ENCODE measurements at places on chromosomes 5 and 9.

DNA sequence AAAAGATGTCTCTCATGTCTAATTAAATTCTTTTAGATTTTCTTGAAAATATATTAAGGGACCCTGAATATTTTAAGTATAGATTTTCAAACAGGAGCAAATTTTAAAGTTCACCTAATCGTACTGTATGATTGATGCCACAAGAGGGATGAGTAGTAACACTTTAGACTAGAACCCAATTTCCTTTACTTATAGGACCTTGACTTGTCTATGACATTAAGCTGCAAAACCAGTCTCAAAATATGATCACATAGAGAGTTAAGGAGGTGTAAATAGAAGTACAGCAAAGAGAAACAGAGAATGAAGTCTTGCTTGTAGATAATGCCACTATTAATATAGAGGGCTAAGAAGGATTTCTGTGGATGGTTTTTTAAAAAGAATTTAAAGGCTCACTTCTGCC is 312.9 kb upstream of the PRR16 start:
- no peak for DNase-seq

DNA sequence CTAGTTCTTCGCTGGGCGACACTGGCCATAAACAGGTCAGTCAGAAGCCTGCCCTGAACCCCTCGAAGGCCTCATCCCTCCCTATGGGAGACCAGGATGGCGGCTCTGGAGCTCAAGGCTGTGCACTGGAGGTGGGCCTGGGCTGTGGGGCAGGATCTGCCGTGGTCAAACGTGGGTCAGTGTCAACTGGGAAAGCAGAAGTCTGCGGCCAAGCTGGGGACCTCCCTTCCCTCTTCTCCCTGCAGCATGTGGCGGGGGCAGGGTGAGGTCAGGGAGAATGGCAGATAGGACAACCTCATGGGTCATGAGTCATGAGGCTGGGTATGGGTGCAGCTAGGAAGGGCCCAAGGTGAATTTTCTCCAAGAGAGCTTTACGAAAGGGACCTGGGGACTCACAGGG is 132.9 kb downstream of the RXRA start:
- DNase-seq: no peak

- DNase-seq: peak; percentile 10
Observed at GRCh38 chr9:73067074-73067473, 84.6 kb upstream of the ANXA1 start.

GRCh38 chr5:79193643-79194042 is 42.3 kb upstream of the JMY start:
- DNase-seq: no peak

GRCh38 chr5:150553911-150554310 is 46.0 kb downstream of the NDST1 start:
- no peak for DNase-seq

DNA sequence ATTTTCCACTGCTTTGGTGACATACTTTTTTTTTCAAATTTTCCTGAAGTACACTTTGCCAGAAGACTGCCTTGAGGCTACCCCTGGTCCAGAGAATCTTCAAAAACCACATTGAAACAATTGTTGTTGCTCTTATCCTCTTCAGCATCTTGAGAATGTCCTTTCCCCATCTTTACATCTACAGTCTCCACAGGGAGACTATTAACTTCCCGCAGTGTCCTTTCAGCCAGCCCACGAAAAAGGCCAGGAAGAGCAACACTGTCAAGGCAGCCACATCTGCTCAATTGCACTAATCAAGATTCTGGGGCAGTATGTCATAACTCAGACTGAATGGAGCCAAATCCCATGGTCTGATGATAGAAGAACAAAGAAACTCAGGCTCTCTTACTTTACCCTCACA is 148.3 kb downstream of the ENC1 start:
- no peak for DNase-seq

- DNase-seq: no peak
Observed at GRCh38 chr9:135565636-135566035, 4.1 kb downstream of the PAEP start.

- no peak for DNase-seq
Observed at GRCh38 chr9:108322326-108323098, 533.3 kb downstream of the ACTL7B start.

DNA sequence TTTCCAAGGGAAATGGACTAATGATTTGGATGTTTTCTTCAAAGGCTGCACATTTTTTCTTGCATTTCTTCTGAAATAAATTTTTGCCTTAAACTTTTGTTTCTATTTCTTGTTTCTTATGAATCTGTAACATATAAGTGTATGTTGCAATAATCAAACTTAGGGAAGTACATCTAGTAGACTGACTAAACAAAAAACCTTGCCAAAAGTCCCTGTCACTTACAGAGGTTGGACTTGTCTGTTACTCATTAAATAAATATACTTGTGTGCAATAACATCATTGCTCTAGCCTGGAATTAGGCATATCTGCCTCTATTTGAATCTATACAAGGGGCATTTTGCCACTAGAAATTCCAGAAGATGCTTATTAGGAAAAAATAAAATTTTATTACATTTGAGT is 56.6 kb downstream of the C6 start:
- no peak for DNase-seq

GRCh38 chr5:111016801-111017200 is 54.7 kb upstream of the TSLP start:
- DNase-seq: no peak

GRCh38 chr5:73733219-73733618 is 107.2 kb downstream of the ARHGEF28 start:
- DNase-seq: no peak

- no peak for DNase-seq
Observed at GRCh38 chr9:86943201-86944113, 3.8 kb downstream of the GAS1 start.

- no peak for DNase-seq
Observed at GRCh38 chr5:137583129-137583528, 84.0 kb upstream of the SPOCK1 start.

- DNase-seq: peak; percentile 69
Observed at GRCh38 chr5:172782169-172783039, 11.4 kb upstream of the DUSP1 start.

- no peak for DNase-seq
Observed at GRCh38 chr9:127516835-127517607, 65.7 kb downstream of the LRSAM1 start.

DNA sequence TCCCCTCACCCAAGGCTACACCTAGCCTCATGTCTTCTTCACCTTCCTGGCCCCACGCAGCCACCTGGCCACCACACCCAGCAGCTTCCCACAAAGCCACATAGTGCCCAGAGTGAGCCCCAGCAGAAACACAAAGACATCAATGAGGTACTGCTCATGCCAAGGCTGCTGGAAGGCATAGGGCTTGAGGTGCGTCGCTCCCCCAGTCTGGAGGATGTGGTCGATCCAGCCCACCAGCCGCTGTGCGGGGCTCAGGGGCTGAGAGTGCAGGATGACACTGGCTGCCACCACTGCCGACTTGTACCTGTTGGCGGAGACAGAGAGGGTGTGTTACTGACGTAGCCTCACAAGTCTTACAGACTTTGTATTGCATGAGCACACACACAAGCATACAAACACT is 15.8 kb upstream of the CAPSL start:
- DNase-seq: no peak

GRCh38 chr5:82798676-82799075 is 278.5 kb downstream of the TMEM167A start:
- no peak for DNase-seq

GRCh38 chr5:2751592-2752021 is at the start of gene IRX2:
Gene IRX2 (minus strand): TSS chr5:2751677. CDS start chr5:2751413, 264 bp downstream.
- peak; percentile 69 for DNase-seq

GRCh38 chr5:9282211-9282610 is 263.7 kb downstream of the SEMA5A start:
- no peak for DNase-seq

DNA sequence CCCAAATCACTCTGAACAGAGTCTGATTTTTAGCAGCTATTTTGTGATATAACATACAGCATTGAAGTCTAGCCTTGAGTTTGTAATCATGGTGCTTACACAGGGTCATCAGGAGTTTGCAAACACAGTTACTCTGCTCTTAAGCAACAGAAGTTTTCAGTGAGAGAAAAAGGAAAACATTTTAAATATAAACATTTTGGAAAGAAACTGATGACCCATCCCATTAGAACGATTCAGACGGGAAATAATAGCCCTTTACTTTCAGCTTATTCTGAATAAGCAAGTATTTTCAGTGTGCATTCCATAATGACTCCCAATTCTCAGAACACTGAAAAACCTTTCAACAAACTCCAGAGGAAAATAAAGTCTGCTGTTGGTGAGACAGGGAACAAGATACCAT is 46.7 kb upstream of the TMC1 start:
- DNase-seq: no peak

GRCh38 chr9:84891924-84892323 is 222.4 kb downstream of the NTRK2 start:
- DNase-seq: no peak

- DNase-seq: peak; percentile 74
Observed at GRCh38 chr9:127809540-127810377, 7.1 kb downstream of the FPGS start.

- DNase-seq: no peak
Observed at GRCh38 chr5:84816746-84817547, 432.3 kb upstream of the EDIL3 start.

GRCh38 chr9:94656200-94656599 is 16.9 kb upstream of the FBP1 start:
- DNase-seq: peak; percentile 82

- no peak for DNase-seq
Observed at GRCh38 chr9:81382281-81382680, 307.1 kb downstream of the TLE1 start.

- no peak for DNase-seq
Observed at GRCh38 chr9:106532306-106533015, 330.5 kb upstream of the ZNF462 start.

GRCh38 chr5:132455614-132456115 is 34.9 kb downstream of the IRF1 start:
- DNase-seq: no peak

DNA sequence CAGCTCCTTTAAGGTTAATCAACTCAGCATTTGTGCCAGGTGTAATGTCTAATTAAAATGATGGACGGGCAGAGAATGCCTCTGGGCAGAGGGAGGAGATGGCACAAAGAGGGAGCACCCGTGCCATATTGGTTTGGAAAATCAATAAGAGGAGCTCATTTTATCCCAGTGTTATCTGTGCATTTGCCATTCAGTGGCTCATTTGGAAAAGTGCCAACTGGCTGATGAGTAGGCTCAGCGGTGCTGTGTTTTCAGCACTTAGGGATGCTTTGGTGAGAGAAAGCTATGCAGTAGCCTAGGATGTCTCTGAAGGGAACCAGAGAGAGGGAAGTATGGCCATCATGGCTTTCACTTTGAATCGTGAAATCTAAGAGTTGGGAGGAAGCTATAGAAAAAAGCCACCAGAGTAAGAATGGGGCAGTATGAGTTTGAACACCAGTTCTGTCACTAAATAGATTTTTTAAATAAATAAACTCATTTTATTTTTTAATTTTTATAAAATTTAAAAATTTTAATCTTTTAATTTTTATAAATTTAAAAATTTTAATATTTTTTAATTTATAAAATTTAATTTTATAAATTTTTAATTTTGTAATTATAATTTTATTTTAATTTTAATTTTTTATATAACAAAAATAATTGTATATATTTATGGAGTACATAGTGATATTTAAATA is 472.8 kb downstream of the BRINP1 start:
- DNase-seq: no peak

DNA sequence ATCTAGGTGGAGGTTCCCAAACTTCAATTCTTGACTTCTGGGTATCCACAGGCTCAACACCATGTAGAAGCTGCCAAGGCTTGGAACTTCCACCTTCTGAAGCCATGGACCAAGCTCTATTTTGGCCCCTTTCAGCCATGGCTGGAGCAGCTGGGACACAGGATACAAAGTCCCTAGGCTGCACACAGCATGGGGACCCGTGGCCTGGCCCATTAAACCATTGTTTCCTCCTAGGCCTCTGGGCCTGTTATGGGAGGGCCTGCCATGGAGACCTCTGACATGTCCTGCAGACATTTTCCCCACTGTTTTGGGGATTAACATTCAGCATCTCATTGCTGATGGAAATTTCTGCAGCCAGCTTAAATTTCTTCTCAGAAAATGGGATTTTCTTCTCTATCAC is 1908.0 kb downstream of the EFNA5 start:
- no peak for DNase-seq

GRCh38 chr5:154107756-154108155 is 69.0 kb downstream of the MFAP3 start:
- no peak for DNase-seq

DNA sequence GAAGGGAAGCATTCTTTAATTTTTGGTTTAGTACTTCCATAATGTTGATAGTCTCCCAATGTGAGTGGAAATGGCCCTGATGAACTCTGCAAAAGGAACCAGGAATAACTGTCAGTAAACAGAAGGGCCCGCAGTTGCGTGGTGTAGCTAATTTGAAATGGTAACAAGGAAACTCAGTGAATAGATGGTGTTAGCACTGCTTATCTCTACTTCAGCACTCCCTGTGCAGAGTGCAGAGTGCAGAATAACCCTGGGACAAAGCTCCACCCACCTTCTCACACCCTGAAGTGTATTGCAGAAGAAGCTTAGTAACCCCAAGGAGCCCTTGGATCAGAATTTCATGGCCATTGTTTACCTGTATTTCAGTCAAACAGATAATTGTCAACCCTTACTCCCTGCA is 158.9 kb downstream of the PCSK5 start:
- DNase-seq: peak; percentile 26

GRCh38 chr9:127642082-127642740 is 30.1 kb downstream of the STXBP1 start:
- no peak for DNase-seq

- no peak for DNase-seq
Observed at GRCh38 chr5:74281166-74281565, 359.4 kb downstream of the ENC1 start.

DNA sequence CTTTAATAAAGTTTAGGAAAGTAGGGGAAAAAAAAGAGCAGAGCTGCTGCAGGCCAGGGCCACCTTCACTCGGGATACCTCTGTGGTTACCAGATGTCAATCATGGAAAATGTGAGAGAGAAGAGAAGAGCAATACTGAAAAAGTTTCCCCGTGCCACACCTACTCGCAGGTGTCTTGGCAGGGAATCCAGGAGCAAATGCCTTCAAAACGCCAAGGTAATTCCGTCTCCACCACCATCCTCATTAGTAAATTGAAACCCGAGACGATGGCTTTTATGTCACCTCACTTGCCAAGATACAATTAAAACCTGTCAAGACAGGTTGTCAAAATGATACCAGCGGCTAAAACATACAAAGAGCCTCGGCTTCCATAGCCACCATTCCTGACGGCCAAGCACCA is 49.7 kb downstream of the FAM81B start:
- no peak for DNase-seq

GRCh38 chr9:26813247-26813646 is 79.4 kb downstream of the CAAP1 start:
- no peak for DNase-seq

- DNase-seq: no peak
Observed at GRCh38 chr9:131492070-131492469, 10.6 kb upstream of the POMT1 start.

- no peak for DNase-seq
Observed at GRCh38 chr5:167709625-167710024, 581.8 kb upstream of the WWC1 start.

GRCh38 chr9:120348951-120349429 is 231.0 kb downstream of the CDK5RAP2 start:
- DNase-seq: peak; percentile 62

- no peak for DNase-seq
Observed at GRCh38 chr5:68033029-68033428, 182.5 kb upstream of the PIK3R1 start.
